T-cell (primary cell): ENCODE measurements at places on chromosomes 1 and 21. TPM values are rescaled to one million over a fixed set of nuclear protein-coding genes. Genes with fewer than 3 reads are reported as not detected.

The SAMD13 gene
- total RNA-seq = not detected

The FAM72B gene
- 0.66 TPM for total RNA-seq

The SYT6 gene
- 0.20 TPM for total RNA-seq

The TMEM50A gene
- 97.2 TPM for total RNA-seq

The ELF3 gene
- total RNA-seq = 3.7 TPM

The ZC3H11A gene
- total RNA-seq = 91.6 TPM

The C8B gene
- total RNA-seq = not detected

The LRRC38 gene
- not detected for total RNA-seq

The SPRR1A gene
- not detected for total RNA-seq

The CD58 gene
- total RNA-seq = 19.6 TPM

The AGO4 gene
- total RNA-seq = 29.7 TPM

The PGLYRP4 gene
- not detected for total RNA-seq

The RIMS3 gene
- 1.8 TPM for total RNA-seq

The ADIPOR1 gene
- 51.9 TPM for total RNA-seq

The KCNJ10 gene
- not detected for total RNA-seq

The REN gene
- not detected for total RNA-seq

The ZNF695 gene
- total RNA-seq = not detected

The ACTA1 gene
- not detected for total RNA-seq

The COL6A2 gene
- total RNA-seq = 33.8 TPM

The IL20 gene
- total RNA-seq = not detected

The XKR8 gene
- total RNA-seq = 18.3 TPM

The DLGAP3 gene
- total RNA-seq = 0.99 TPM
